CD4-positive, alpha-beta T cell treated with Interleukin-21 for 1 hour (primary cell): ENCODE measurements at places on chromosomes 5 and 9.

GRCh38 chr5:126301056-126301455 is 122.2 kb upstream of the GRAMD2B start:
- no peak for DNase-seq

- DNase-seq: no peak
Observed at GRCh38 chr5:170769898-170770416, 13.6 kb upstream of the GABRP start.

GRCh38 chr5:76175051-76175666 is 92.0 kb downstream of the SV2C start:
- DNase-seq: peak; percentile 61

- no peak for DNase-seq
Observed at GRCh38 chr5:158811921-158812320, 287.8 kb downstream of the EBF1 start.

DNA sequence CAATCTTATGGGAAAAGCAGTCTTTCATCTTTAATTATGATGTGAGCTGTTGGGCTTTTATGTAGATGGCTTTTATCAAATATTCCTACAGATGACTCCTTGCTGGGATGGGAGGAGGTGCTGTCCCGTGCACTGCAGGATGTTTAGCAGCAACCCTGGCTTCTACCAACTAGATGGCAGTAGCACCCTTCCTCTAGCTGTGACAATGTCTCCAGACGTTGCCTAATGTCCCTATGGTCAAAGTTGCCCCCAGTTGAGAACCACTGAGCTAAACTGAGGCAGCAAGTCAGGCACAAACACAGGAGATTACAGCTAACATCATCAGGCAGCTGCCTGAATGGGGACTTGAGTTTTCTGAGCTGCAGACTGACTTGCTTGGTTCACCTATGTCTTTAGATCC is 401.9 kb upstream of the PDE4D start:
- DNase-seq: no peak

GRCh38 chr5:65742565-65743231 is 20.7 kb downstream of the NLN start:
- DNase-seq: peak; percentile 47

DNA sequence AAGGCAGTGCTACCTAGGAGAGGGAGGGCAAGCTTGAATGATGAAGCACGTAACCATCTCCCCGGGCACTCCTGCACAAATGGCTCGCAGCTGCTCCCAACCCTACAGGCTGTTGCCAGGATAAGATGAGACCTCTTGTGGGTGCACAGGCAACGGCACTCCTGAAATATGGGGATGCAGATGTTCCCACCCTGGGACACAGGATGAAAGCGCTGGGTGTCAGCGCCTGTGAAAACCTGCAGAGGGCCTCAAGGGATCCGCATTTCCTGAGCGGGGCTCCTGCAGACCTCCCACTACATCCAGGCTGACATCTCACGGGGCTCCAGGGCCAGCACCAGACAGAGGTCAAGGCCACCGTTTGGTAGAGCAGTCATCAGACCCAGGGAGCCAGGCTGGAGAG is 60.7 kb downstream of the SMIM23 start:
- no peak for DNase-seq
